ENCODE measurements at places on chromosomes 1 and 21.

DNA sequence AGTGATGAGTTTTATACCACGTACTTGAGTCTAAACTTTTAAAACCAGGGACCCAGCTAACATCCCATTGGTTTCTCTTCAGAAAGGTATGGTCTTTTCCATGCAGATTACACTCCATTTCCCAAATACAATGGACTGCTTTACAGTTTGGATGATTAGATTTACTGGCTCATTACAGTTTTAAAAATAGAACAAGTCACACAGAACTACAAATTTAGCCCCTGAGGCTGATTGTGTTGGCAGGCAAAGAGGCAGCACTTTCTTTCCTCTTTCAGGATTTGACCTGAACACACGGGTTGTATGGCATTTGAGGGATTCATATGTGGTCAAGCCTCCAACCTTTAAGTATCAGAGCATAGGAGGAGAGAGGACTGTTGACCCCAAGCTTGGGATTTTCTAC, 21.8 kb upstream of the VTCN1 start:
- DNase-seq, result no peak

GRCh38 chr1:91929250-91929649, 20.0 kb upstream of the BRDT start:
- no peak for DNase-seq

DNA sequence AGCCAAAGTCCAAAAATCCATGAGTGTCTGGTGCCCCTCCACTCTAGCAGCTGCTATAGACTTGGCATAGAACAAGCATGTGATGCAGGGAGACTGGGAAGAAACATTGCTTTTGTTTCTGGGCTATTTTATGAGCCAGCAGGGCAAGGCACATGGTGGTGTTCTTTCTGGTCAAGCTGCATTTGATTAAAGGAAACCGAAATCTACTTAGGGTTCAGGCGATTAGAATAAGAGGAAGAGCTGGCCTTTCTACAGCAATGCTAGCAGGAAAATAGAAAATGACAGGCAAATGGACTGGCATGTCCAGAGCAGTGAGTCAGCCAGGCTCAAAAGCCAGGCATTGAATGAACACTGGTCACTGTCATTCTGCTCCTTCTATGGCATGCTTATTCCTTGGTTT, 28.5 kb upstream of the ARHGAP29 start:
- DNase-seq, result no peak

DNA sequence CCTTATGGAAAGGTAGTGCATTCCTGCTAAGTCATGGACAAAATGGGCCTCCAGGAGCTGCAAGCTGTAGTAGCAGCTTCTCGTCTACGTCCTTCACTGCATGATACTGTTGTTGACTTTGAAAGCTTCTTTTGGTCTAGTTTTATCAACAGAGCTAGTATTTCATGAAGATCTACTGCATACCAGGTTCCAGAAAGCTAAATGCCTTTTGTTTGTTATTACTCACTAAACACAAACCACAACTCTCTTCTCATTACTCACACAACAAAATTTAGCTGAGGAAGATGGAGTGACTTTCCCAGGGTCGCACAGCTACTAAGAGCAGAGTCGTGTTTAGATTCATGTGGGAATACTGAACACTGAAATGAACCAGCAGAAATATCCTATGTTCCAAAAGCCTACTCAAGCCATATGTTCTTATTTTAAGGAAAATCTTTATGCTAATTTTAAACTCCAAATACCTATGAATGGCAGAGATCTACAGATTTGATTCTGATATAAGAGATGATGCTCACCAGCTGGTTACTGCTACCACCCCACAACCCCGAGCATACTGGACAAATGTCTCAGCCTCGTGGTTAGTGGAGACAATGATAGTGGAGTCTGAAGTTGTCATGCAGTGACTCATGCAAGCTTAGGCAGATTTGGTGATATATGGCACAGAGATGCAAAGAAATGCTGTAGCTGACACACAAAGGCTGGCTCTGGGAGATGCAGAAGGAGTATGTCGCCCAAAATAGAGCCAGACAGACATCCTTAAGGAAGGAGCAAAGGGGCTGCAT, 20.6 kb downstream of the PGBD2 start:
- no peak for DNase-seq

GRCh38 chr1:247298124-247298481, 33.6 kb downstream of the ZNF496 start:
- no peak for DNase-seq

Data from muscle of arm (tissue), 14 donors.